ENCODE measurements at places on chromosomes 13 and 19.
A peak's percentile ranks its signal among the peaks of the same experiment; 100 is the strongest.

DNA sequence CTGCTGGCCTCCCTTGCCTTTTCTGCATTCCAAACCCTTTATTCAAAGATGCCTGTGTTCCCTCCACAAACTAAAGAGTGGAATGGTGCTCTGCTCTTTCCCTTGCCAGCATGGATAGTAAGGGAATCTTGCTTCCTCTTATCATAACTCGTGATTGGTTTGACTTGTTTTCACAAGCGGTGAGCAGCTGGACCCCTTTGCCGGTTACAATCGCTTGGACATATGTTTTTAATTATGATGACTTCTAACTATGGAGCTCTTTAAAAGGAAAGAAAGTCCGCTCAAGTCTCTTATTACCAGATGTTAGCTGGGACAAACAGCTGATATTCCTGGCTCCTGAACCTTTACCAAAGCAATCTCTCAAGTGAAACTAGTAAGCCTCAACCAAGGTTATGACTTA lies 1094.7 kb downstream of the UQCRFS1 start:
- no peak for DNase-seq

GRCh38 chr13:50843257-50844083 lies at the start of gene DLEU7:
DLEU7 (minus strand) TSS chr13:50843692; CDS start chr13:50843646, 46 bp downstream.
- DNase-seq, result no peak

DNA sequence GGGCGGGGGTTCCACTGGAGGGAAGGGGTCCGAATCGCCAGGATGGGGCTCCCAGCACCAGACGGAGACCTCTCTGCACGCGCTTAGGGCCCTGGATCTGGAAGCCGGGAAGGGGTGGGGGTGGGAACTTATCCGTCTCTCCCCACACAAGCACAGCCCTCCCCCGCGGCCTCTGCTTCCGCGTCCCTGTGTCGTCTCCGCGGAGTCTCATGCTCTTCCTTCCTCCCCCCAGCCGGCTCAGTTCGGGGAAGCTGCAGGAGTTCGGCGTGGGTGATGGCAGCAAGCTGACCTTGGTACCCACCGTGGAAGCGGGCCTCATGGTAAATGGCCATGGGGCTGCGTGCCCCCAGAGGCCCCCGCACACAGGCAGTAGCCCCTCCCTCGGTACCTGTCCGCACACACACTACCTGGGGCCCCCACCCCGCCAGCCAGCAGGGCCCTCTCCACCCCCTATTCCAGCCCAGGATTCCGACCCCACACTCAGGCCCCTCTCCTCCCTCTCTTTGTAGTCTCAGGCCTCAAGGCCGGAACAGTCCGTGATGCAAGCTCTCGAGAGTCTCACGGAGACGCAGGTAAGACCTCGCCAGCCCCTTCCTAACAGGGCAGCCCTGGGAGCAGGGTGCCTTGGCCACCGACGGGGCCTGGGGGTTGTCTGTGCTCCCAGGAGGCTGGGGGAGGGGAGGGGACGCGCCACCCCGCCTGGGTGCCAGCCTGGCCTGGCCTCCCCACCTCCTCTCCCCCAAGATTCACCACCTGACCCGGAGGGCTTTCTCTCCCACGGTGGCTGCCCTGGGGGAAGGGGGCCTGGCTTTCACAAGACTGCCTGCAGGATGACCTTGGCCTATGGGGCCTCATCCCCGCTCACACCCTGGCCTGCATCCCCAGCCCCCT lies 3.2 kb downstream of the MIDN start:
- peak; percentile 82 for DNase-seq

DNA sequence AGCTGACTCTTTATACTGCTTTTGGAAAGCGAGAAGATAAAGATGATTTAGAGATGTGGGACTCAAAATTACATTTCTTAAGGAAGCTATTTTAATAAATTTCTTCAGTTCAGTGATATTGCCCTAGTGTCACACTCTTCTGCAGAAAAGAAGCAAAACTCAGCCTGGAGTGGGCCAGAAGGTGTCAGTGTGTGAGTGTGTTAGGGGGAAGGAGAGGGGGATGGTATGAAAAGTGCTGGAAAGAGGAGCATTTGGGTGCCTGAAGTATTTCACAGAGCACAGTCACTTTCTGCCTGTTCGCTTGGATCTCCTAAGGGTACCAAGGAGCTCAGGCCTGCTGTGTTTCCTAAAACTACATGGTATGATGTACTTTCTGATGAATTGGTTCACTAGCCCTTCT lies 84.5 kb upstream of the FRY start:
- DNase-seq, result no peak

DNA sequence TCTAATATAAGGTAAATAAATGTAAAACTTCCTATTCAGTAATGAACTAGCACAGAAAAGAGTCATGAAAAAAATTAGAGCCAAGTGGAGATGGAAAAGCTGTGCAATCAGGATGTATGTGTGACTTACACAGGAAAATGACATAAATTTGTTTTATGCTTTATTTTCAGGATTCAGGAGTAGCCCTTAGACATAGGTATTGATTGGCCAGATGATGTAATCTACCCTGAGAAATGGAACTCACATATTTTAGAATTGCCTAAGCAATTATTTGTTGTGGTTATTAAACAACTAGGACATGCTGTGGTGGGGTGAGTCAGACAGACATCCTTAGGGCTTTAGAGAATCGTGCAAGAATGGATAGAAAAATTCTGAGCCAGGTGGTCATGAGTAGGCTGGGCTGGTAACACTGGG lies 110.6 kb downstream of the PCDH9 start:
- DNase-seq, result no peak

- DNase-seq, result peak; percentile 25
Measured at GRCh38 chr13:21218351-21219035, 42.0 kb downstream of the MRPL57 start.

DNA sequence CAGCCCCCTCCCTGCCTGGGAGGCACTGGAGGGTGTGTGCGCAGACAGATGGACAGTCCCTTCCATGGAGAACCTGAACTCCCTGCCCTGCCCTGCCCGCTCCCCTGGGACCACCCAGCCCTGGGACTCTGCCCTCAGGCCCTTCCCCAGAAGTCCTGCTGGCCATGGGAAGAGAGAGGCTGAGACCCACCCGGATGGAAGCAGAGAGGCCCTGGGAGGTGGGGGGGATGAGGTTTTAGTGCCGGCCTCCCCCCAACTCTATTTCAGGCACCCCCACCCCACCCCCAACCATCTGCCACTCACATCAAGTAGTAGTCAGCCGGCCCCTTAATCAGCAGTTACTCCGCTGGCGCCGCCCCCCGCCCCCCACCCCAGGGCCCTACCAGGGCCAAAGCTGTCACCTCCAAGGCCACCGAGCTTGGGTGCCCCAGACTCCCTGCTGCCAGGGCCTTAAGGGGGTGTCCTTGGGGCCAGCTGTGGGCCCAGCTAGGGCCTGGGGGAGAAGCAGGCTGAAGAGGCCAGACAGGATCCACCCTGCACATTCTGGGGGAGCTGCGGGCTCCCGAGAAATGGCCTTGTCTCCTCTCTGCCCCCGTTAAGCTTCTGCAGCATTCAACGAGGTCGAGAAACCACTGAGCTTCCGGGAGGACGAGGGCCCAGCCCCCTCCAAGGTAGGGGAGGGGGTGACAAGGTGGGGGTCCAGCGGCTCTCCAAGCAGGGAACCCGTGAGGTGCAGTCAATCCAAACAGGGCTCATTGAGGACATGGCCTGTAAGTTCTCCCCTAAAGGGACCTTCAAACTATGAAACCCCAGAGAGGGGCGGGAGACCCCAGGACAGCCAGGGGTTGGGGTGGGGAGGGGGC lies 17.4 kb downstream of the NMRK2 start:
- no peak for DNase-seq

DNA sequence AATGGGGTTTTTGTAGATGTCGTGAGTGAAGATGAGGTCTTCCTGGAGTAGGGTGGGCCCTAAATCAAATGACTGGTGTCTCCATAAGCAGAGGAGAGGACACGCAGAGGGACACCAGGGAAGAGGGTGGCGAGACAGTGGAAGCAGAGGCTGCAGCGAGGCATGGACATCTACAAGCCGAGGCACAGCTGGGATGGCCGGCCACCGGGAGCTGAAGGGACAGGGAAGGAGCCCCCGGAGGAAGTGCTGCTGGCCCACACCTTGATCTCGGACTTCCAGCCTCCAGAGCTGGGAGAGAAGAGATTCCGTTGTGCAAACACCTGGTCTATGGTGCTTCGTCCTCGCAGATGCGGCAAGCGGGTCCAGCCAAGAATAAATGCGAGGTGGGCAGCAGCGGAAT lies 84.5 kb downstream of the ANKRD10 start:
- DNase-seq, result no peak

DNA sequence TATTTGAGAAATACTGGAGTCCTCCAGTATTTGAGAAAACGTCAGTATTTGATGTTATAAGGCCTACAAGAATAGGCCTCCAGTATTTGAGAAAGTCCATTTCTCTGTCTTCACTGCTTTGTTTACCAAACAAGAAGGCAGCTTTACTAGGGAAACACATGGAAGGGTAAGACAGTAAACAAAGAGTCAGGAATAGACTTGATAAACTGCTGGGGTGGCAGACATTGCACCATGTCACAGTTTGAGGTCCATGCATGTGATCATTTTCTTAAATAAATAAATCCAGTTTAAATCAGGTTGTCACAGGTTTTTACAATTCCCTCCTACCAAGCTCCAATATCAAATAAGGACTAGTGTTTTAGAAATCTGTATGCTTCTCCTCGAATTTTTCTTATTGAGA lies 1431.0 kb upstream of the SPRY2 start:
- no peak for DNase-seq

DNA sequence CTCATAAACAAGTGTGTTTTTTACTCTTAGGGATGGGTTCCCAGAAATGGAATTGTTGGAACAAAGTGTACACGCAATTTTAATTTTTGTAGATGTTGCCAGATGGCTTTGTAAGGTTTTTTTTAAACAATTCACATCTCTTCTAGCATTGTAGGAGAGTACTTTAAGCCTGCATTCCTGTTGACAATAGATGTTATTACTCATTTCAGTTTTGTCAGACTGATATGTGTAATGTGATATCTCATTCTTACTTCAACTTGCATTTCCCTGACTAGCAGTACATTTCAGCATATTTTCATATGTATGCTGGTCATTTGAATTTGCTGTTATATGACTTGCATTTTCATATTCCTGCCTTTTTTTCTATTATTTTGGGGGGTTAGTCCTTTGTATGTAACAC lies 186.6 kb upstream of the SLITRK6 start:
- DNase-seq, result no peak

GRCh38 chr19:29705706-29706105 lies 9.4 kb downstream of the C19orf12 start:
- no peak for DNase-seq

GRCh38 chr19:41707871-41708371 lies 505 bp upstream of the CEACAM5 start:
- DNase-seq, result no peak

DNA sequence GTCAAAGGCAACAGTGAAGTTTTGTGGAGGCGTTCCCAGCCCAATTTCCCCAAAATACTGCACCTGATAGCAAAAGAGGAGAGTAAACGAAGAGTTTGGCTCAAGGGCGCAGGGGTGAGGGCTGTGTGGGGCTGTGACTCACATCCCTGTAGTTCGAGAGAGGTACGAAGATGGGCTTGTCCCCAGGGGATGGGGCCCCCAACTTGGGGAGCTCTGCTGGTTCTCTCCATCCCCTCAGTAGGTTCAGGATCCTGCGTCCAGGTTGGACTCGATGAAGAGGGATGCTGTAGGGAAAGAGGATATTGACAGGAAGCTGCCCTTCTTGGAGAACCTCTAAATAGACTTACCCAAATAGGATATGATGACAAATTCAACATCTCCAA lies 3.4 kb downstream of the NAPSA start:
- peak; percentile 49 for DNase-seq

DNA sequence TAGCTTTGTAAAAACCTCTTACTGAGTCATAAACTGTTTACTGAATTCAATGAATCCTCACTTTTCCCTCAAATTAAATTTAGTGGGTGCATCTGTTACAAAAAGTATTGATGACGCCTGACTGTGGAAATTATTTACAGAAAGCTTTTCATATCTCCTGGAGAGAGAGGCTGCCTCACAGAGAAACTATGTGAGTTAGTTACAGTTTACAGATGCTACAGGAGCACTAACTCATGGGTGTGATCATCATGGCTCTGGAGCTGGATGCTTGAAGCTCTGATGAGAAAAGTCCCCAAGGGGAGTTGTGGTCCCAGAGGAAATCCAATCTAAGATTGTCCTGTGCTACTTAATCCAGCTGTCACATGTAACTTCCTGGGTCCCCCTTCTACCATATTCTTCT lies 590.8 kb downstream of the LMO7 start:
- DNase-seq, result no peak

DNA sequence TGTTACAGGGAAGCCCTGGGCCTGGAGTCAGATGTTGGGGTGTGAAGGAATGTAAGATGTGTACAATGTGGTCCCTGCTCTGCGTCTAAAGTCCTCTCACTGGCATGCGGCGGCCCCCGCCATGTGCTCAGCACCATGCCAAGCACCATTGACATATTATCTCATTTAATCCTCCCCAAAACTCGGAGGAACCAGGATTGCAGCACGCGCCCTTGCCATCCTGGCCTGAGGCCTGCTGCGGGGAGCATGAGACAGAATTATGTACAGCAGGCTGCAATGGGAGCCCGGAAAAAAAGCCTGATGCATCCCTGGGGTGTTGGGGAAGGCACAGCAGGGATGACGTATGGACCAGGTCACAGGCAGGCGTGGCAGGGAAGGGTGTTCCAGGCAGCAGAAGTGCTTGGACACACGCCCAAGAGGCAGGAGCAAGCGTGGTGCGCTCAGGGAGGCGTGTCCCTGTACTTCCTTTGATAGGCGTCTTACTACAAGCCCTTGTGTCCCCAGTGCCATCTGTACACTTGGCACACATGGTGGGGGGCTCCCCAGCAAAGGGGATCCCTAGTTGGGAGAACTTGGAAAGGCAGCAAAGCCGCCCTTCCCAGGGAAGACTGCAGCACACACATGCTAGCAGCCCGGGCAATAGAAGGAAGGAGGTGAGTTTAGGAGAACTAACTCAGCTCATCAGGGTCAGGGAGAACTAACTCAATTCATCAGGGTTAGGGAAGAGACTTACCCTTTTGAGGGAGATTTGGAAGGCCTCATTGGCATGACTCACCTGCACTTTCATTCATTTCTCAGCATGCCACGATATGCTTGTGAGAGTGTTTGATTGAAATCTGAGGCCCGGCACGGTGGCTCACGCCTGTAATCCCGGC lies 3.4 kb downstream of the EVI5L start:
- DNase-seq, result no peak

DNA sequence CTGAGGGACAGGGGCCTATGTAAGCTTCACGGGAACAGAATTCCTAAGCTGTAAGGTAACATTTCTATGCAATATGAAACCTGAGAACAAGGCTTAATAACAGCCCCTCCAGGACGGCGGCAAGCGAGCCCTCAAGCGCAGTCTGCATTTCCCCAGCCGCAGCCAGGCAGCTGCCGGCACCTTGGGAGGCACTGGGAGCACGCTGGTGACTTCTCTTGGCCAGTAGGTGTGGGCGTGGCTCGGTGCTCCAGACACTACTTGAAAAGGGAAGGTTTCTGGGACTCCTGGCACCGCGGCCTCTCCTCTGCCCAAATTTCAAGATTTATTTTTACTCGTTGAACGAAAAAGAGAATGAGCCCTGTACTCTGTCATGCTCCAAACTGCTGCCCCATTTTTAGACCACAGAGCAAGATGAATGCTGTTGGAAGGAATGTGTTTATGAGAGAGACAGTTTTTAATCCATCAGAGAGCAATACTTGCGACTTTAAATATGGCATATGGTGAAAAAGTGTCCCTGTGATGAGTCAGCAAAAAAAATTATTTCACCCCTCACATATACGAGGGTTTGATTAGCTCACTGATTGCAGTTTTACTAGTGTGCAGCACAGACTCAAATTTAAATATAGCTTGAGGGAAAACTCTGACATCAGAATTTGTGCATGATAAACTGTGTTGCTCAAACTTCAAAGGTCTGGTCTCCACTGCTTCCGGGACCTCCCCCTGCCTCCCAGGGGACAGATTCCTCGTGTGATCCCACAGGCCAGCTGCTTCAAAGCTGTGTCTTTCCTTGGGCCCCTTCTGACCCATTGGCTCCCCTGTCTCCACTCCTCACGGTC lies 81.2 kb downstream of the COL4A2 start:
- DNase-seq, result no peak

All from activated naive CD4-positive, alpha-beta T cell treated with anti-CD3 and anti-CD28 coated beads for 36 hours (primary cell).